Effector CD8-positive, alpha-beta T cell (primary cell): ENCODE measurements at places on chromosomes 5 and 9.

DNA sequence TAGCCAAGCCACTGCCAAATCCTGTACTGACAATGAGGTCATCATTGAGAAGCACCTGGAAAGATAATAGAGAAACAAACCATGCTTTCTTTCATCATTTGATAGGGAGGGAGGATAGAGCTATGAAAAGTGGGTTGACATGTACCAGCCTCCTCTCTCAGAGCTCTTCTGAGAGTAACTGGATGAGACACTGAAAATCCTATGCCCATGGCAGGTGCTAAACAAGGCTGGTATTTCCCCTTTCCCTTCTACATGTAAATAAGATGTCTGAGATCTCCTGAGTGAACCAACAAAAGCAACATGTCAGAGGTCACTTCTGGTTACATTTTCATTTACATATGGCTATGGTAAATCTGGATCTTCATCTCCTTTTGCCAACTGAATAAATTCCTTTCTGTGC is 45.3 kb upstream of the TRAF1 start:
- no peak for DNase-seq

- DNase-seq, result no peak
Observed at GRCh38 chr9:9002826-9003583, 1203.4 kb upstream of the DMAC1 start.

GRCh38 chr5:3987867-3988266 is 392.2 kb downstream of the IRX1 start:
- DNase-seq, result no peak

GRCh38 chr5:150619359-150620230 is 20.9 kb upstream of the SYNPO start:
- no peak for DNase-seq

GRCh38 chr9:1473956-1474634 is 423.9 kb downstream of the DMRT2 start:
- no peak for DNase-seq

DNA sequence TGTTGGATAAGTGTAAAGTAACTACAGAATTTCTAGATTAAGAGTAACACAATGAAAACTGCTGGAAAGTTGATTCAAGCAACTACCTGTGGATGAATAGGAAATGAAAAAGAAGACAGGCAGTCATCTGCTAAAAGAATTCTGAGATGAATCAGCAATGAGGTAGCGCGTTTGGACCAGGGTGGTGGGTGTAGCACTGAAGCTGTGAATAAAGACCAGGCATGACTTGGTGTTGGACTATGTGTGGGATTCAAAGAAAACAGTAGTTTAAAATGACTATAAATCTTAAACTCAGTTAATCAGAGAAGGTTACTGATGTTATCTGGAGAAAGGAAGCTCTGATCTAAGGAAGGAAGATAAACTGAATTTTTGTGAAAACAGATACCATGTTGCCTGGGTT is 159.8 kb downstream of the FBN2 start:
- DNase-seq, result no peak

GRCh38 chr5:120257358-120257971 is 206.6 kb upstream of the PRR16 start:
- DNase-seq, result no peak

- no peak for DNase-seq
Observed at GRCh38 chr5:146690880-146691355, 174.9 kb upstream of the GPR151 start.

DNA sequence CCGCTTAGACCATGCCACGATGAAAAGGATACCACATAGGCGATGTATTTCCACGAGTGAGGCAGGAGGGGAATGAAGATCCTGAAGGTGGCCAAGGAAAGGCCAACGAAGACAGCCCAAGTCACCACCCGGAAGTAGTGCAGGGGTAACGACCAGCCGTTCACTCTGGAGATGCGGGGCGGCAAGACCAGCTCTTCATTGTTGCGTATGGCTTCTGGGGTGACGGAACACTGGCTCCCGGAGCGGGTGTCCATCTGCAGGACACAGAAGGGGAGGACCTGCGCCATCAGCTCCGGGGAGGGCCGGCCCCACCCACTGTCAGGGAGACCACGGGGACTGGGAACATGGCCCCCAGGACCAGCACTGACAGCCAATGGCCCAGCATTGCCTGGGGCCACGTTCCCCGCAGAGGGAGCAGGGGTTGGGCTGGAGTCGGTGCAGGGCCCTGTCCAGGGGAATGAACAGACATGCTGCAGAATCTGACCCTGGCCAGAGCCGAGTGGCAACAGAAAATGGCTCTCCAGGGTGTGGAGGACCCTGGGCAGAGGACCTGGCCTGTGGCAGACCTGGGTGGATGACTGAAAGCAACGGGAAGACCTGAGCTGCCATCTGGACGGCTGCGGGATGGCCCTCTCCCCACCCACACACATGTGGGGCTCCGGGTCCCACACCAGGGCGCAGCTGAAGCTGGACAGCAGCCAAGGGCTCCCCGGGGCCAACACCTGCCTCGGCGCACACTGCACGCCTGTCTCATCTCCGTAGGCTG is 17.7 kb downstream of the ZDHHC11B start:
- DNase-seq, result no peak

DNA sequence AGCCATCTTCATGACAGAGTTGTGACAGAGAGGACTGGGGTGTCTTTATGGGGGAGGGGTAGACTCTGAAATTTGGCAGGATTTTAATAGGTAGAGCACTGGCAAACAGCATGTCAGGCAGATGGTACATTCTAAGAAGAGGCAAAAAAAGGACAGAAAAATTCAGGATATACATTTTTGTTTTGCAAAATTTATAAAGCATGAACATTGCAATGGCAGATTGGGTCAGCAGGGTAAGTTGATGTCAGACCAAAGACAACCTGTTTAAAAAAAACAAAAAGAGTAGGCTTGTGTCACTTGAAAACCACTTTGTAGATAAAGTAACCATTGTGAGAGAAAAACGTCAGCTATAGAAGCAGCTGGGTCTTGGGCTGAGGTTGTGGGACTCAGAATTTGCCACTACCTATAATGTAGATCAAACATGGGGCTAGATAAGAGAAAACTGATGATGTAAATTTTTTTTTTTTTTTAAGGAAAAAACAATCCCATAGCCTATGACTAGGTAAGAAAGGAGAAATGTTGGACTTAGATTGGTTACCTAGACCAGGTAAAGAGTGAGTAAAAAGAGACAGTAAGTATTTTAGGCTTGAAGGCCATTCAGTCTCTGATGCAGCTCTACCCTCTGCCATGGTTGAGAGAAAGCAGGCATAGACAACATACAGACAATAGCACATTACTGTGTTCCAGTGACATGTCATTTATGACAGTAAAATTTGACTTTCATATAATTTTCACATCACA is 8.3 kb downstream of the CAMK4 start:
- no peak for DNase-seq

GRCh38 chr5:160270704-160271103 is 41.4 kb downstream of the FABP6 start:
- no peak for DNase-seq

- no peak for DNase-seq
Observed at GRCh38 chr5:77316871-77317661, 106.6 kb downstream of the PDE8B start.

DNA sequence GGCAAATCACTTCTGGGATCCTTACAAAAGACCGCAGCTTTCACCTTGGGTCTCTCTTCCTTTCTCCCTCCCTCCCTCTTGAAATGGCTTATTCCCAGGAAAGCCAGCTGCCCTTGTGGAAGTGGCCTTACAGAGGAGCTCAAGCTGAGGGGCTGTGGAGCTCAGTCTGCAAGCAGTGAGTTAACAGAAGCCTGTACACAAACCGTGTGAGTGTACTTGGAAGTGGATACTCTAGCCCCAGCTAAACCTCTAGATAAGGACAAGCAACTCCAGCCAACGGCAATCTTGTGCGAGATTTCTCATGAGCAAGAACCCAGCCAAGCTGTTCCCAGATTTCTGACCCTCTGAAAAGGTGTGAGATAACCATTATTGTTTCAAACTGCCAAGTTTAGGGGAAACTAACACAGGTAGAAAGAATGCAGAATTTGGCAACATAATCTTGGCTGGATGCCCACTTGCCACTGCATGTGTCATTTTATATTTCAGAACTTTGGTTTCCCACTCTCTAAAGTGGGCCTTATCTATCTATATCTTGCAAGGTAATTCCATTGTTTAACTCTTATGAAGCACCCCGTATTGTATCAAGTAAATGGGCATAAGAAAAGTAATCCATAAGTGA is 85.6 kb downstream of the CDH18 start:
- DNase-seq, result no peak

GRCh38 chr5:66829358-66829674 is 233.1 kb downstream of the MAST4 start:
- no peak for DNase-seq

DNA sequence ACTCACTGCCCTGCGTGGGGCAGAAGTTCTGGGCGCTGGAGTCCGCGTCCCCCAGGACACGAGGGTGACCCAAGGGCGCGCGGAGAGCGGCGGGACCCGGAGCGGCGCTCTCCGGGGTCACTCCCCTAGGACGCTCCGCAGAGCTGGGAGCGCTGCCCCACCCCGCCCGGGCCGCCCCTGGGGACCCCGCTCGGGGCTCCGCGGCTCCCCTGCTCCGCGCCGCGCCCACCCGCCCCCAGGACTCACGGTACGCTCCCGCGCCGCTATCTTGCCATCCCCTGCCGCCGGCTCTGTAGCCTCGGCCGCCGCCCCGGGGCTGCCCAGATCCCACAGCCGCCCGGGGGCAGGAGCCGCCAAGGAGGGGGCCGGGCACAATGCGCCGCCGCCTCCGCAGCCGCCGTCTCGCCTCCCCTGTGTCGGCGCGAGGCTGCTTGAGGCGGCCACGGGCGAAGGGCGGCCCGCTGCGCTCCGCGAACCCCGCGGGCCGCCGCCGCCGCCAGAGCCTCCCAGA is 303 bp downstream of the LIFR start:
- no peak for DNase-seq
